ENCODE measurements at places on chromosomes 3 and 15. TPM values are rescaled to one million over a fixed set of nuclear protein-coding genes. Genes with fewer than 3 reads are reported as not detected.
A peak's percentile ranks its signal among the peaks of the same experiment; 100 is the strongest.

DNA sequence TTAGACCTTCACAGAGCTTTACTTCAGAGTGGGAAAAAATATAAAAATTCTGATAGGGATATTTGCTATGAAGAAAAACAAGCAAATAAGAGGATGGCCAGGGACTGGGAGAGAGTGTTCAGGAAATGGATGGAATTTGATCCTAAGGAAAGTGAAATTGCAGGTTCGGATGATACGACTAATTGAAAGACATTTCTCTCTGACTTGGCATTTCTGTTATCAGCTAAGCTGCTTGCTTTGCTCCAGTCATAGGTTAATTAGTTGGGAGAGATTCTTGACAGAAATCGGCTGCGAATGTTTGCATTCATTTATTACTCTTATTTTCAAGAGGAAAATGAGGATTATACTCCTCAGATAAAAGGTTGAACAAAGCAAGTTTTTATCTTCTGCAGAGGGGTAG, 808.7 kb upstream of the NECTIN3 start:
- no peaks in the 10 kb centered on the region for H3K4me1 ChIP-seq
- H3K4me3 ChIP-seq, result no peak overlapping the region
- no peaks in the 10 kb centered on the region for H3K27me3 ChIP-seq
- no peak overlapping the region for H3K27ac ChIP-seq

DNA sequence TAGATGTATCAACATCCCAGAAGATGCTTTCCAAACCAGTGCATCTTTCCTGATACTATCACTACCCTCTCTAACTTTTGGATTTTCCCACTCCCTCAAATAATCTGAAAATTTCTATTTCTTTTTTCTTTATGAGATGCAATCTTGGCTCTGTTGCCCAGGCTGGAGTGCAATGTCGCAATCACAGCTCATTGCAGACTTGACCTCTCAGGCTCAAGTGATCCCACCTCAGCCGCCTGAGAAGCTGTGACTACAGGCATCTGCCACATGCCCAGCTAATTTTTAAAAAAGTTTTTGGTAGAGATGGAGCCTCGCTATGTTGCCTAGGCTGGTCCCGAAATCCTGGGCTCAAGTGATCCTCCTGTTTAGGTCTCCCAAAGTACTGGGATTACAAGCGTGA, 239.7 kb downstream of the SUCLG2 start:
- H3K27ac ChIP-seq, result no peak overlapping the region
- no peak overlapping the region for H3K4me3 ChIP-seq

DNA sequence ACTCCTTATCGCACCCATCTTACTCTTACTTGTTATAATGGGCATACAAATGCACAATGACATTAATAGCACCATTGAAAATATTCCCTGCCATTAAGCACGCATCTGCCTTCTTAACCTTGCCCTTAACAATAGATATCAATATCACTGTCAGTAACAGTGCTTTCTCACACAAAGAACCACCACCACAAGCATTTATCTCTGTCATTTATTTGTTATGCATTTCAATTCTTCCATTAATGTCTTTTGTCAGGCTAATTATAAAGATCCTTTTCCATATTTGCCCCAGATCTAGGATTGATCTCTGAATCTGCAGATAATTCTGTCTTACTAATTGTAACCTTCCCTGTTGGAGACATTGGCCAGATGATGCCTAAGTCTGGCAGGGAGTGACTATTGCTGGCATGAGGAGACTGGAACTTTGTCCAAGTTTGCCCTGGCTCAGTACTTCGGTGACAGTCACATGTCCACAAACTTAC, 419.6 kb upstream of the TGFBR2 start:
- no peaks in the 10 kb centered on the region for H3K36me3 ChIP-seq
- no peak overlapping the region for H3K4me3 ChIP-seq
- no peaks in the 10 kb centered on the region for H3K27me3 ChIP-seq
- DNase-seq, result no peak
- H3K27ac ChIP-seq, result no peak overlapping the region

- no peak overlapping the region for H3K4me3 ChIP-seq
- no peaks in the 10 kb centered on the region for H3K27me3 ChIP-seq
- H3K36me3 ChIP-seq, result no peaks in the 10 kb centered on the region
- DNase-seq, result no peak
- no peak overlapping the region for H3K27ac ChIP-seq
- H3K4me1 ChIP-seq, result peaks cover 13% of the 10 kb centered on the region
Measured at GRCh38 chr3:99551520-99551919, 86.9 kb upstream of the COL8A1 start.

DNA sequence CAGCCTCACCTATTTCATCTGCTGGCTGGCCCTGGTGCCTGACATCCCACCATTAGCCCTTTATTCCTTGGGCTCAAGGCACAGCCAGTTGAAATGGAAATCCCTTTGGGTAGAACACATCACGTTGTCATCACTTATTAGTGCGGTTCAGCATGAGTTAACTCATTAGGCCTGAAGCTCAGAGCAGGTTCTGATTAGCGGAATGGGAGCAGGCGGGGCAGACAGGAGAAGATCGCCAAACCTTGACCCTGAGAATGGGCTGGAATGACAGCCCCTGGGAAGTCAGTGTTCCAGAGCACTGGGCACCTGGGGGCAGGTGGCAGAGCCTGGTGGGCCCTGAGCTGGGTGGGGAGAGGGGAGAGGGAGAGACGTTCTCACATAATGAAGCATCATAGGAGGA, 5.8 kb downstream of the ITGA11 start:
- H3K36me3 ChIP-seq, result peaks cover 44% of the 10 kb centered on the region
- no peaks in the 10 kb centered on the region for H3K27me3 ChIP-seq
- H3K4me1 ChIP-seq, result peaks cover 76% of the 10 kb centered on the region
- DNase-seq, result no peak
- H3K4me3 ChIP-seq, result no peak overlapping the region

DNA sequence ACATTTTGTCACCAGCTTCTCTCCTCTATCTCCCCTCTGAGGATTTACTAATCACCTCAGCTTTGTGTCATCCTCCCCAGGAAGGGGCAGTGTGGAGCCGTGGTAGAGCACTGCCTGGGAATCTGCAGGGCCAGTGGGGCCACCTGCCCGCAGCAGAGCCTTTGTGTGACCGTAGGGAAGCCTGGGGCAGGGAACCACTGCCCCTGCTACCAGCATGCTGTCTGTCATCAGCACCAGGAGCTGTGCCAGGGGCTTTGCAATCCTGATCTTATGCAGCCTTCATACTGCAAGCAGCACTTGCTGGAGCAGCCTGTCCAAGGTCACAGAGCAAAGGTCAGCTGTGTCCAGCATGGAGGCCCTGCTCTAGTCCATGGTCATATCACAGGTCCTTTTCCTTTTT, 170.2 kb upstream of the IL12A start:
- no peak overlapping the region for H3K4me3 ChIP-seq
- H3K27ac ChIP-seq, result no peak overlapping the region
- H3K4me1 ChIP-seq, result peaks cover 7% of the 10 kb centered on the region
- H3K27me3 ChIP-seq, result no peaks in the 10 kb centered on the region

- H3K4me1 ChIP-seq, result no peaks in the 10 kb centered on the region
- H3K27ac ChIP-seq, result no peak overlapping the region
- no peaks in the 10 kb centered on the region for H3K36me3 ChIP-seq
- peaks cover 9% of the 10 kb centered on the region for H3K27me3 ChIP-seq
- no peak for DNase-seq
- no peak overlapping the region for H3K4me3 ChIP-seq
Measured at GRCh38 chr3:194379231-194379630, 9.7 kb upstream of the LRRC15 start.

DNA sequence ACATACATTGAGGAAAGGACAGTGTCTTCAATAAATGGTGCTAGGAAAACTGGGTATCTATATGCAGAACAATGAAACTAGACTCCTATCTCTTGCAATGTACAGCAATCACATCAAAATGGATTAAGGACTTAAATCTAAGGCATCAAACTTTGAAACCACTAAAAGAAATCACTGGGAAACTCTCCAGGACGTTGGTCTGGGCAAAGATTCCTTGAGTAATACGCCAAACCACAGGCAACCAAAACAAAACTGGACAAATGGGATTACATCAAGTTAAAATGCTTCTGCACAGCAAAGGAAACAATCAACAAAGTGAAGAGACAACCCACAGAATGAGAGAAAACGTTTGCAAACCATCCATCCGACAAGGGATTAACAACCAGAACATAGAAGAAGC, 14.5 kb downstream of the LAMP3 start:
- H3K4me3 ChIP-seq, result no peak overlapping the region
- H3K27me3 ChIP-seq, result peaks cover 24% of the 10 kb centered on the region
- H3K4me1 ChIP-seq, result no peaks in the 10 kb centered on the region
- no peak overlapping the region for H3K27ac ChIP-seq
- DNase-seq, result no peak

DNA sequence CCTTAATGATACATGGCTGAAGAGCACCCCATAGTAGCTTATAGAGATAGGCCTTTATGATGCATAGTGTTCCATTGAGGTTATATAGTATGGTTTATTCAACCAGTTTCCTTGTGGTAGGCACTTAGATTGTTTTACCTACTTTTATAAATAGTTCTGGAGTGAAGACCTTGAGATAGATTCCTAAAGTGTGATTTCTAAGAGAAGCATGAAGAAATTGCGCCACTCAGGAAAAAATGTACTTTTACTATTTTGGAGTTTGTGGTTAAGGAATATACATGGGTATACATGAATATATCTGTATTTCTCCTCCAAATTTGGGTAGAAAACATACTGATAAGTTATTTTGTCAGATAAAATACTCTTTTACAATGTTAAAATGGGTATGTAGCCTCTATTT, 70.5 kb downstream of the CHD2 start:
- peaks cover 2% of the 10 kb centered on the region for H3K4me1 ChIP-seq
- H3K27ac ChIP-seq, result peak overlapping the region; percentile 4
- H3K27me3 ChIP-seq, result no peaks in the 10 kb centered on the region
- no peak overlapping the region for H3K4me3 ChIP-seq

GRCh38 chr3:16838561-16838960, 46.2 kb upstream of the PLCL2 start:
- H3K4me1 ChIP-seq, result no peaks in the 10 kb centered on the region
- no peak overlapping the region for H3K4me3 ChIP-seq

OIP5 gene
- total RNA-seq, result 0.88 TPM

LRRIQ4 gene
- total RNA-seq, result 0.29 TPM

EXD1 gene
- total RNA-seq, result not detected

TMEM39A gene
- total RNA-seq, result 54.5 TPM

CAND2 gene
- total RNA-seq, result 1.2 TPM

SKOR1 gene
- 0.36 TPM for total RNA-seq

NGRN gene
- 68.4 TPM for total RNA-seq

SLC2A2 gene
- not detected for total RNA-seq

MME gene
- 102 TPM for total RNA-seq
